ENCODE measurements at places on chromosomes 4 and X.

DNA sequence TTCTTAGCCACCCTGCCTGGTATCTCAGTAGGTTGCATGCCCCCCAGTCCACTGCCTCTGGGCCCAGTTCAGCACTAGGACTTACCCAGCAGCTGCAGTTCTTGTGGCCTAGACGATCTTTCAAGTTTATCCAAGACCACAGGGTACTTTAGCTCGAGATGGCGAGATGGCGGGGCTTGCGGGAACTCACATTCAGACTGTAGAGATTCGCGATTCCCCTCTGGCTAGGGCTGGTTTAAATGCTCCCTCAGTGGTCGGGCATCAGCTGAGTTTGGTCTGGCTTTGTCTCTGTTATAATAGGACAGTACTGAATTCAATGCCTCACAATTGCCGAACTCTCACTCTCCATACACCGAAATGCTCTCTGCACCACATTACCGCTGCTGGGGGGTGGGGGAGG is 18.4 kb upstream of the RFC1 start:
- no peak for DNase-seq

DNA sequence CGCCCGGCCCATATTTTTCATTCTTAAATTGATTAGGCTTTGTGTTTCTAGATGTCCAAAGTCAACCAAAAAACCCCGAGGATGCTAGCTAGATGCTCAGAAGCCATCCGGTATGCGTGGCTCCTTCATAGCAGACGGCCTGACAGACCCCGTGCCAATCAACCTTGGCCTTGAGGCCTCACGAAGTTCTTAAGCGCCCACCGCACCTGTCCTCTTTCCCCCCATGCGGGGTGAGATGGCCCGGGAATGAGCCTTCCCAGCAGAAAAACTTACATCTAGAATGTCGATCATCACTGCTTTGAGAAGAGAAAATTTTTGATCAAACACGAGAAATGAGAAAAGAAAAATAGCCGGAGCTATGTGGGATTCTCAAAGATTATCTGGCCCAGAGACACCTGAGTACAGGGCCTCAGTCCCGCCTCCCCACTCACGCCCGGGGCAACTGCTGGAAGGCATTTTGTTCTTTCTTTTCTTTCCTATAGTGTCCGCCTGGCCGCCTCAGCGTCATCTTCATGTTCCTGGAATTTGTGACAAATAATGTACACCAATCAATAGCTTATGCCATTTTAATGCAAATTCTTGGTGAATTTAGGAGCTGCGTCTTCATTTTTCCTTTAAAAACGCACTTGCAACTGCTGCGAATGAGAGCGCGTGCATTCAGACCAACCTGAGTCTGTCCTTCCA is 1.6 kb upstream of the NAT8L start:
- DNase-seq, result no peak

- DNase-seq, result peak; percentile 69
Measured at GRCh38 chrX:136759968-136760367, 20.8 kb downstream of the ARHGEF6 start.

DNA sequence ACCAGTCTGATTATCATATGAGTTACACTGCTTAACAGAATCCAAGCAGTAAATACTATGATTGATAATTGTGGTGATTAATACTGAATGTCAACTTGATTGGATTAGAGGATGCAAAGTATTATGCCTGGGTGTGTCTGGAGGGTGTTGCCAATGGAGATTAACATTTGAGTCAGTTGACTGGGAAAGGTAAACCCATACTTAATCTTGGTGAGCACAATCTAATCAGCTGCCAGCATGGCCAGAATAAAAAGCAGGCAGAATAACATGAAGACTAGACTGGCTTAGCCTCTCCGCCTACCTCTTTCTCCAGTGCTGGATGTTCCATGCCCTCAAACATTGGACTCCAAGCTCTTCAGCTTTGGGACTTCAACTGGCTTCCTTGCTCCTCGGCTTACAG is 961.3 kb downstream of the ADGRL3 start:
- DNase-seq, result no peak

GRCh38 chr4:8939160-8939839 is 67.7 kb upstream of the HMX1 start:
- no peak for DNase-seq

- DNase-seq, result peak; percentile 14
Measured at GRCh38 chr4:128288689-128289106, 1.1 kb upstream of the PGRMC2 start.

Measured in inflammatory macrophage (primary cell).